Esophagus mucosa (tissue), 1 donor: ENCODE measurements at places on chromosomes 5 and 9. TPM values are rescaled to one million over a fixed set of nuclear protein-coding genes. Genes with fewer than 3 reads are reported as not detected.

Gene WNK2
- total RNA-seq, result 0.92 TPM

DNA sequence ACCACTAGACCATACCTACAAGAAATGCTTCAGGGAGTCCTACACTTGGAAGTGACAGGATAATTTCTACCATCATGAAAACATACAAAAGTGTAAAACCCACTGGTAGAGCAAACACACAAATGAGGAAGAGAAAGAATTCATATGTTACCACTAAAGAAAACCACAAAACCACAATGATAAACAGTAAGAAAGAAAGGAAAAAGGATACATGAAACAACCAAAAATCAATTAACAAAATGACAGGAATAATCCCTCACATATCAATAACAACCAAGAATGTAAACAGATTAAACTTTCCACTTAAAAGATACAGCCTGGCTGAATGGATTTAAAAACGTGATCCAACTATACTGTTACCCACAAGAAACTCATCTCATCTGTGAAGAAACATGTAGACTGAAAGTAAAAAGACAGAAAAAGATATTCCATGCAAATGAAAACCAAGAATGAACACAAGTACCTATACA, 83.4 kb downstream of the LPAR1 start:
- no peak for ATAC-seq

Gene REEP2
- 0.36 TPM for total RNA-seq

DNA sequence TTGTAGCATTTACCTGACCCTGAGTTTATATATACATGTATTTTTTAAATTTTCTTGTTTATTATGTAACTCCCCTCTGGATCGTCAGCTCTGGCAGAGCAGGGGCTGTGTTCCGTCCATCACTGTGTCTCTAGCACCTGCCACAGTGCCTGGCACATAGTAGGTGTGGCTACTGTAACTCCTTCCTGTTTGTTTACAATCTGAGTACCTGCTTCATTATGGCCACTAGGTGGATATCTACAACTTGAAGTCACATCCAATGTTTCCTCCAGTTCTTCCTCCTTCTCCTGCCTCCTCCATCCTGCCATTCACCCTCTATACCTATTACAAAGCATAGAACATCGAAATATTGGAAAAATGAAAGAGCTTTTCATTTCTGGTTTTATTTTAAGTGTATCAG, 14.2 kb upstream of the PPP1R2B start:
- ATAC-seq, result no peak

GRCh38 chr5:94102849-94103248, 361.4 kb upstream of the POU5F2 start:
- ATAC-seq, result no peak

Gene LHX3
- 0.08 TPM for total RNA-seq

- ATAC-seq, result no peak
Observed at GRCh38 chr9:123131993-123132392, 98.5 kb downstream of the GPR21 start.

- ATAC-seq, result no peak
Observed at GRCh38 chr5:62707563-62707962, 128.9 kb downstream of the LRRC70 start.

Gene NRG2
- total RNA-seq, result 1.9 TPM

DNA sequence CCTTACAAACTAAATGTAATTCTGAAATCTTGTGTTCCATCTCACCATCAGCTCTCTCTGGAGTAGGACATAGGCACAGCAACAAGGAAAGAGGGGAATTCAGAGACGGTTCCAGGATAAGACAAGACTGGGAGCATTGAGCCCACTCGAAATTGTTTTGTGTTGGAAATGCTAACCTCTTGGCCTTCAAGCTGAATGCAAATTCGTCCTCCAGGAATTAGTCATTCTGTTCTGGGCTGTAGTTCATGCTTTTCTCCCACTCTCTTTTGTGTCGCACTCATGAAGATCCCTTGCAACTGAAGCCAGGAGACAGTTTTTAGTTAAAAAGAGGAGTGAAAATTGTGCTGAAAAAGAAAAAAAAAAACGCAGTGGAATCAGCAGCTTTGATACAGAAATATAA, 121.7 kb upstream of the SEMA6A start:
- no peak for ATAC-seq

DNA sequence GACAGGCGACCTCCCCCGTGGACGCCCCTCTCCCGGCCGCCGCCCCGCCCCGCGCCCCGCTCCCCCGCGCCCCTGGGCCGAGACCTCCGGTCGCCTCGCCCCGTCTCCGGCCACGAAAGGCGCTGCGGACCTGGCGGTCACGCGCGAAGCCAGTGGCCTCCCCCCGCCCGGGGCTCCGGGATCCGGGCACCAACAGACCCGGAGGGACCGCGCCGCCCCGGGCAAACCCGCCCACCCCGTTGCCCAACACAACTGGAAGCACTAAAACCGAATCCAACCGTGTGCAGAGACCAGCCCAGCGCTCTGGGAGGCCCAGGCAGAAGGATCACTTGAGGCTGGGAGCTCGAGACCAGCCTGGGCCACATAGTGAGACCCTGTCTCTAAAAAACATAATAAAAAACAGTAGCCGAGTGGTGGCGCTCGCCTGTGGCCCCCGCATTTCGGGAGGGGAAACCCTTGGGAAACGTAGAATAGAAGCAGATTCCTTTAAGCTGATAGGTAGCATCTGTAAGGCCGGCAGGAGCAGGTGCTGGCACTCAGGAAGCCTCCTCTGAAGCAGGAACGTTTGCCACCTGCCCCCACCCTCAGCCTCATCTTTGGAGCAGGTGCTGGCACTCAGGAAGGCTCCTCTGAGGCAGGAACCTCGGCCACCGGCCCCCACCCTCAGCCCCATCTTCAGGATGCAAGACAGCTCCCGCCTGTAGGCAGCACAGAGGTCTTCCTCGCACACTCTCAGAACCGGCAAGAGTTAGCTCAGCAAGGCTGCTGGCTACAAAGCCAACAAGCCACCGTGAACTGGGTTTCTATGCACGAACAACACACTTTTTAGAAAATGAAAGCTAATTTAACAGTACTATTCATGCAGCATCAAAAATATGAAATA, 4.6 kb upstream of the SLC9A3 start:
- no peak for ATAC-seq

Gene ENTPD2
- total RNA-seq, result 2.9 TPM

- ATAC-seq, result no peak
Observed at GRCh38 chr9:123290764-123291163, 22.4 kb upstream of the STRBP start.

GRCh38 chr5:68067291-68067690, 148.3 kb upstream of the PIK3R1 start:
- ATAC-seq, result no peak

Gene SLC6A3
- 0.16 TPM for total RNA-seq

GRCh38 chr5:134547066-134547465, 21.6 kb downstream of the JADE2 start:
- no peak for ATAC-seq

DNA sequence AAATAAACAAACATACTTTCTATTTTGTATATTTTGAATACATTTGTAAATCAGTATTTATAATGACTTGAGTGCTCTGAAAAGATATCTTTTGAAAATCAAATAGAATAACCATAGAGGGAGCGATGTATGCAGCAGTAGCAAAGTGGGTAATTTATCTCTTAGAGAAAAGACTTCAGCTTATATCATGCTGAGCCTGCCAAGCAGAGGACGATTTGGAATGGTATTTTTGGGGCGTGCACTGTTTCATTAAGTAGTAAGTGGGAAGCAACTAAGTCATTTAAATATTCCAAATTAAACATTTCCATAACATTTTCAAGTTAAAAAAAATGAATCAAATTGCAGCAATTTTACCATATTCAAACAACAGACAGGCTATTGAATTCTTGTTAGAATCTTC, 147.6 kb downstream of the CDH10 start:
- no peak for ATAC-seq

GRCh38 chr5:58135571-58136335, 324.1 kb downstream of the PLK2 start:
- ATAC-seq, result no peak

DNA sequence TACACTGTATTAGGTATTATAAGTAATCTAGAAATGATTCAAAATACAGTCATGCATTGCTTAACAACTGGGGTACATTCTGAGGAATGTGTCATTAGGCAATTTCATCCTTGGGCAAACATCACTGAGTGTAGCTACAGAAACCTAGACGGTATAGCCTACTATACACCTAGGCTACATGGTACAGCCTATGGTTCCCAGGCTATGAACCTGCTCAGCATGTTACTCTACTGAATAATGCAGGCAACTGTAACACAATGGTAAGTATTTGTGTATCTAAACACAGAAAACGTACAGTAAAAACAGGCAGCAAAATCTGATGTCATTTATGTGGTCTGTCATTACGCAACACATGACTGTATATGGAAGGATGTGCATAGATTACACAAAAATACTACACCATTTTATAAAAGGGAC, 96.8 kb downstream of the RAPGEF6 start:
- peak; percentile 91 for ATAC-seq

DNA sequence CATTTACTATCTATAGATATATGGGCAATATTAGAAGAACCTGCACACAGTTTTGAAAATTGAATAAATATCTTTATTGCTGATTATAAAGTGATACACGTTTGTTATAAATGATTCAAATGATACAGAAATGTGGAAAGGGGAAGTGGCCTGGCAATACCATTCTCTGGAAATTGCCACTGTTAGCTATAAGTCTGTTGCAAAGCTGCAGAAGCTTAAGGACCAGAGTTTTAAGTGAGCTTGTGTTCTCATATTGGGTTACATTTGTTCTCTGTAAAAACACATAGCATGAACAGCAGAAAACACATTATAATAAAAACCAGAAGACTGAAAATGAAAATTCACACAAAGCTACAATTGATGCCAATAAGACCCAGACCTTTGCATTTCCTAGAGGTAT, 59.6 kb downstream of the RASGRF2 start:
- no peak for ATAC-seq

Gene SLC6A19
- total RNA-seq, result not detected

GRCh38 chr9:16246785-16247184, 623.7 kb downstream of the BNC2 start:
- no peak for ATAC-seq

GRCh38 chr9:132622159-132622558, 39.8 kb downstream of the BARHL1 start:
- no peak for ATAC-seq

- no peak for ATAC-seq
Observed at GRCh38 chr5:38675443-38675842, 119.0 kb upstream of the LIFR start.

Gene PDCD1LG2
- total RNA-seq, result 0.32 TPM

Gene SDHA
- 53.6 TPM for total RNA-seq
